Fibroblast of lung (primary cell): ENCODE measurements at places on chromosomes 13 and 19. TPM values are rescaled to one million over a fixed set of nuclear protein-coding genes. Genes with fewer than 3 reads are reported as not detected.

ZNF181 gene
- 22.0 and 33.6 TPM in 2 replicates for total RNA-seq

DNA sequence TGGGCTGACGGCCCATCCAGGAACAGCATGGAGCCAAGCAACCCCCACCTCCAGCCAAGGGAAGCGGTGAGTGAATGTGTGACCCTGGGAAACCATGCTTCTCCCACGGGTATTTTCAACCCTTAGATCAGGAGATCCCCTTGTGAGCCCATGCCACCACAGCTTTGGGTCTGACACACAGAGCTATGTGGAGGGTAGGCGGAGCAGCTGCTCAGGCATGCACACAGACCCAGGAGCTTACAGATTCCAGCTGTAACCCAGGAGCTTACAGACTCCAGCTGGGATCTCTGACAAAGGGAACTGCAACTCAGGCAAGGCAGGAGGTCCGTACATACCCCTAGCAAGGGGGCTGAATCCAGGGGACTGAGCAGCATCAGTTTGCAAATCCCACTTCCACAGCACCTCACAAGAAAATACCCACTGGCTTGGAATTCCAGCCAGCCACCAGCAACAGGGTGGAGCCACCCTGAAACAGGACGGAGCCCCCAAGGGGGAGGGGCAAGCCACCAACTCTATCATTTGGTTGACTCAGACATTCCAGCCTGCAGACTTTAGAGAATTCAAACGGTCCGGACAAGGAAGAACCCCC is 40.8 kb upstream of the RFXAP start:
- peak; percentile 97 for DNase-seq

DNA sequence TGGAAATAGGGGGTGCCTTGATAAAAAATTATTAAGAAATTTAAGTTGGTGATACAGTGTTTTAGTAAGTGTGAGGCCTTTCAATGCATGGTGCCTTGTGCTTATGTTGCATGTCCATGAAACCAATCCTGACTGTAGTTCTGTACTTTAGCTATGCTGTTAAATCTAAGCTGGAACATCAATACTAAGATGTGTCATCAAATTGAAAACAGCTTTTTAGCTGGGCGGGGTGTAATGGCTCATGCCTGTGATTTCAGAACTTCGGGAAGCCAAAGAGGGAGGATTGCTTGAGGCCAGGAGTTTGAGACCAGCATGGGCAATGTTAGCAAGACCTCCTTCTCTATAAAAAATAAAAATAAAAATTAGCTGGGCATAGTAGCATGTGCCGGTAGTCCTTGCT is 930.3 kb upstream of the PCDH9 start:
- DNase-seq, result no peak

CEACAM16 gene
- under 0.01 TPM in 1 of 2 replicates, not detected in the other for total RNA-seq

DNA sequence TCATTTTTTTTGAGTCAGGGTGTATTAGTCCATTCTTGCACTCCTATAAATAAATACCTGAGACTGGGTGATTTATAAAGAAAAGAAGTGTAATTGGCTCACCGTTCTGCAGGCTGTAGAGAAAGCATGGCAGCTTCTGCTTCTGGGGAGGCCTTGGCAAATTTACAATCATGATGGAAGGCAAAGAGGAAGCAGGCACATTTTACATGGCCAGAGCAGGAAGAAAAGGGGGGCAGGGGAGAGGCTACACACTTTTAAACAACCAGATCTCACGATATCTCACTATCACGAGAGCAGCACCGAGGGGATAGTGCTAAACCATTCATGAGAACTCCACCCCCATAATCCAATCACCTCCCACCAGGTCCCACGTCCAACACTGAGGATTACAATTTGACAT is 44.5 kb upstream of the MIR17HG start:
- DNase-seq, result no peak

- peak; percentile 17 for DNase-seq
Measured at GRCh38 chr19:49820125-49820524, 2.0 kb downstream of the MED25 start.

GRCh38 chr13:89515948-89516347 is 1831.5 kb upstream of the MIR17HG start:
- DNase-seq, result no peak
